ENCODE measurements at places on chromosomes 5 and 9.

DNA sequence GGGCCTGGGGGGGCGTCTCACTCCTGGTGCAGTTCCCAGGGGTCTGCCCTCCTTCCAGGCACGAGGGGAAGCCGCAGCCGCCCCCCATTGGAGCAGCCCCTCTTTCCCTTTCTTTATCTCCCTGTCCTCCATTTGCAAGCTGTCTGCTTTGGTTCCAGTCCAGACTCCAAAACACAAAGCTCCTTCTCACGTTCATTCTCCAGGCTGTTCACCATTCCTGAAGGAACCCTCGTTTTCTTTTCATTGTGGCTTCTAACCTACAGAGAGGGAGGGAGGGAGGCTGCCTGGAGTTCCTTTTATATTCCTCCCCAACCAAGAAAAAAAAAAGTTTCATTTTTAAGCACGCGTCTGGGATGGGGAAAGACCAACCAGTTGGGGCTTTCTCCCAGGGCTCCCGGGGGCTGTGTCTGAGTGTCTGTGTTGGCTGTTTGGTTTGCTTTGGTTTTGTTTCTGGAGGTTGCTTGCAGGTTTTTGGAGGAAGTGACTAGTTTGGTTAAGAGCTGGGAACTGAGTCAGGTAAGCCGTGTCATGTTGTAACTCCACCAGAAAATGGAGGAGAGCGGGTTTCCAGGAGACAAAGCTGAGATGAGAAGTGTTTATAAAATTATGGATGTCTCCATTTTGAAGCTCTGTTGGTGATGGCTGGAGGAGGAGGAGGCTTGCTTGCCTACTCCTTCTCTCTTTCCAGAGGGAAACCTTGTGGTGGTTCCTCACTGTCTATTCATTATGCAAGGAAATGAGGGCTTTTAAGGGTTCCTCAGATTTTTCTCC, 1.6 kb downstream of the ZNF462 start:
- DNase-seq: no peak

DNA sequence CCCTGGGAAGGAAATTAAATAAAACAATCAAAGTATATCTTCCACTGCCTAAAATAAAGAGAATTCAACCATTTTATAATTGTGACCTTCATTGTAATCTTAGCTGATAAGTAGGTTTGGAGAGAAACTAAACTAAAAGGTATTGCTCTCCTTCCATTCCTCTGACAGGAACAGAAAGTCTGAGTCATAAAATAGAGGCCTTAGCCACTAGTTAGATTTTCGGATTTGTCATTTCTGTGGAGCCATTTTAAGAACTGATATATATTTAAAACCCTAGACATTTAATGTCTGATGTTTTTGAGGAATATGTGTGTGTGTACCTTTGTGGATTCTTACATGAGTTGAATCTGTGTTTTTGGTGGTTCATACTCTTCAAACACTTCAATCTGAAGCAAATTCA, 11.8 kb upstream of the TMC1 start:
- DNase-seq: no peak

DNA sequence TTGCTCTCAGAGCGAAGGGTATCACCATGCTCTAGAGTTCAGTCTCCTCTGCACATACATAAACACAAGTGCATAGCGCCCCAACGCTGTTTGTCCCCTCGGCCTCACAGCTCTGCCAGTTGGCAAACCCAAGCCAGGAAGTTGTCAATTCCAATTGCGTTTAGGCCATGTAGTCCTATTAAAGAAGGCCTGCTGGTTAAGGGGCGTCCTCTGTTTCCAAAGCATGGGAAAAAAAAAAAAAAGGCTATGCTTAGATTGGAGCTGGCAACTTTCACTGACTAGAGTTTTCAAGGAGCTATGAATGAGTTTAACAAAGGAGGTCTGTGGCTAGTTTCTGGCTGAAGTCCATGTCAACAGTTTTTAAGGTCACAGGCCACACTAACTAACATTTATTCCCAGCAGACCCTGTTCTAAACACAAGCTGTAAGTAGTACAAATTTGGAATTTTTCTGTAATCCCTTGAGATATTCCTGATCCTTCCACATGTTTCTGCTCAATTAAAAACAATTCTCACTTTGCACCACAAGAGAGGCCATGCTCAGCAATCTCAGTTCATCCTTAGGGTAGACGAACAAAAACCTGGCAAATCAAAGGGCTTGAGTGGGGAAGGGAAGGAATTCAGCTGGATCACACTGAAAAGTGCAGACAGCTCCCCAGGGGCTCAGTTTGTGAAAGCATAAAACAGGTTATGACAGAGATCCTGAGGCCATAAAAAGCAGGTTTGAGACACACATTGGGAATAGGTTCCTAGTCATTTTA, 187.7 kb downstream of the DENND1A start:
- DNase-seq: no peak

GRCh38 chr5:83568186-83568585, 96.6 kb downstream of the VCAN start:
- no peak for DNase-seq

DNA sequence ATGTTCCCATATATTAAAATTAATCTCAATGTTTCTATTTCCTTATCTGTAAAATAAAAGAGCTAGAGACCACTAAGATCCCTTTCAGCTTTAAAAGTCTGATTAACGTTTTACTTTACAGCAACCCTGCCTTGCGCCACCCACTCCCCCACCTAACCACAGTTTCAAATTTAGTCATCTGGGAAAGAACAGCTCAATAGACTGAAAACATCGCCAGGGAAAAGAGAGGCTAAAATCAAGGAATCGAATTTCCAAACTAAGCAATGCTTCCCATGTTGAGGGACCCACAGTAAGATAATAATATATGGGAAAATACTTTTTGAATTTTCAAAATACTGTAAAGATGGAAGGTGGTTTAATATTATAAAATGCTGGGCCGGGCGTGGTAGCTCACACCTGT, 6.6 kb downstream of the SAXO1 start:
- DNase-seq: no peak

DNA sequence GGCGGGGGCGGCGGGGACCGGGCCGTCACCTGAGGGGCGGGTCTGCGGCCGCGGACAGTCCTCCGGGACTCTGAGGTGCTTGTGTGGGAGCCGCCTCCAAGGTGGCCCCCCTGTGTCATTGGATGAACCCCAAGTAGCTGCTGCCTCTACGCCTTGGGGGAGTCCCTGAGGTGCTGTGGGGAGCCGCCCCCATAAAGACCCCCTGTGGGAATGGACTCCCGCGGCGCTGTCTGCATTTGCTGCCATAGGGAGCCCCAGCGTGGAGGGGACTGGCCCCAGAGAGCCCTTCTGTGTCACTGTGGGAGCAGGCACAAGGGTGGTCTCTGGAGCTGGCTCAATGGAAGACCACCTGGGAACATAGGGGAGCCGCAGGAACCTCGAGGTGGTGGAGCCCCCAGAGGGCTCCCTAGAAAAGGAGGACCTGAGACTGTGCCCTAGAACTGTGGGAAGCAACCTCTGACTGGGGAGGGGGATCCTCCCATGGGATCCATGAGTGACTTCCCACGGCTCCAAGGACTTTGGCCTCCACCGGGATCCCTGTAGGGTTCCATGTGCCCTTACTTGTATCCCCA, 412 bp downstream of the PHF24 start:
- DNase-seq: no peak

GRCh38 chr9:110746211-110746930, 77.8 kb downstream of the MUSK start:
- DNase-seq: no peak

GRCh38 chr5:180373454-180373853, 20.3 kb upstream of the GFPT2 start:
- DNase-seq: no peak

DNA sequence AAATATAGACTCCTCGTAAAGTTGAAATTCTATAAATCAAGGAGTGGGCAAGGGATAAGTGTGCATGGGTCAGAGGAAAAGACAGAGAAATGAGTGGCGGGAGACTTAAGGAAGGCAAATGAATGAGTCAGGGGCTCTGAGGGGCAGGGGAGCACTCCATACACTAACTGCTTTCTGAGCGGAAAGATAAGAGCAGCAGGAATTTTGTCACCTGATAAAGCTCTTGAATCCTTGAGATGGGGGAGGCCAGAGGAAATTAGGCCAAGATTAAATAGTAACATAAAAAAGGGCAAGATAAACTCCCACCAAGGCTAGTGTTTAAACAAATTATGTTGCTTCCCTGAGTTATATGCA, 191.0 kb upstream of the S1PR3 start:
- DNase-seq: no peak
